Dermis lymphatic vessel endothelial cell (primary cell): ENCODE measurements at places on chromosomes 3 and 15. TPM values are rescaled to one million over a fixed set of nuclear protein-coding genes. Genes with fewer than 3 reads are reported as not detected.

CHRM5 gene
- 0.17 and 0.22 TPM in 2 replicates for total RNA-seq

FOXL2NB gene
- total RNA-seq = under 0.01 TPM in 1 of 2 replicates, not detected in the other

CYP8B1 gene
- not detected in 2 replicates for total RNA-seq

LRRC3B gene
- total RNA-seq = not detected in 2 replicates

NOX5 gene
- total RNA-seq = under 0.01 and 0.09 TPM in 2 replicates

SI gene
- not detected in 2 replicates for total RNA-seq

SLC26A6 gene
- total RNA-seq = 9.4 and 11.6 TPM in 2 replicates

CACNA2D2 gene
- under 0.01 TPM in 1 of 2 replicates, not detected in the other for total RNA-seq

NPAP1 gene
- total RNA-seq = not detected in 2 replicates

FRMD4B gene
- total RNA-seq = 47.2 and 67.5 TPM in 2 replicates

ABI3BP gene
- total RNA-seq = 6.0 and 6.2 TPM in 2 replicates

CP gene
- under 0.01 and 0.54 TPM in 2 replicates for total RNA-seq

BSN gene
- under 0.01 and 0.09 TPM in 2 replicates for total RNA-seq

GOLGA8R gene
- 0.33 and 0.60 TPM in 2 replicates for total RNA-seq

C2CD4A gene
- total RNA-seq = 1.4 and 2.3 TPM in 2 replicates

SKOR1 gene
- 0.09 and 0.11 TPM in 2 replicates for total RNA-seq

ROPN1B gene
- not detected in 2 replicates for total RNA-seq

DLEC1 gene
- not detected in 2 replicates for total RNA-seq

GATM gene
- total RNA-seq = 0.43 and 0.52 TPM in 2 replicates

SNTN gene
- not detected in 2 replicates for total RNA-seq

FAM107A gene
- total RNA-seq = 0.09 and 0.11 TPM in 2 replicates

ZNF660 gene
- under 0.01 and 0.26 TPM in 2 replicates for total RNA-seq

PIERCE2 gene
- total RNA-seq = 0.76 and 1.8 TPM in 2 replicates

ST8SIA2 gene
- 0.22 and 0.26 TPM in 2 replicates for total RNA-seq

TM4SF1 gene
- 1,157 and 1,890 TPM in 2 replicates for total RNA-seq
